ENCODE measurements at places on chromosomes 12 and 14. TPM values are rescaled to one million over a fixed set of nuclear protein-coding genes. Genes with fewer than 3 reads are reported as not detected.

Gene ANG
- total RNA-seq = 14.0 TPM

DNA sequence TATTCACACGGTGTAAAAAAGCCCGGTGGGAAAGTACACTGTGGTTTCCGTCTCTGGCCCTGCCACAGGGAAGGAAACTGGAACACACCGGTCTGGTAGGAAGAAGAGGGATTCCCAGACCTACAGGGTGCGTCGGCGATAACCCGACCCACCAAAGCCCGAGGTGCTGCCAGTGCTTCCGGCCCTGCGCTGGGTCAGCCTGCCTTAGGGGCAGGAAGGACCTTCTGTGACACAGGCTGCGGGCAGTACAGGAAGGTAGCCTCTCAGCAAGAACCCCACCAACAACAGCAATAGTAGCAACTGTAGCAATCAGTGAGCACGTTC is 169.5 kb upstream of the FKBP4 start:
- H3K27me3 ChIP-seq = peaks cover 5% of the 10 kb centered on the region
- H3K4me3 ChIP-seq = no peak overlapping the region
- DNase-seq = no peak
- H3K27ac ChIP-seq = no peak overlapping the region
- no peaks in the 10 kb centered on the region for H3K36me3 ChIP-seq

GRCh38 chr14:58166005-58166983 is 14.3 kb upstream of the ARMH4 start:
- no peaks in the 10 kb centered on the region for H3K27me3 ChIP-seq
- H3K4me1 ChIP-seq = no peaks in the 10 kb centered on the region
- H3K27ac ChIP-seq = no peak overlapping the region
- peak; percentile 83 for DNase-seq
- H3K36me3 ChIP-seq = no peaks in the 10 kb centered on the region
- no peak overlapping the region for H3K4me3 ChIP-seq

- no peak overlapping the region for H3K4me3 ChIP-seq
- no peaks in the 10 kb centered on the region for H3K27me3 ChIP-seq
- peak; percentile 36 for DNase-seq
Measured at GRCh38 chr12:264269-264668, 1.6 kb upstream of the SLC6A13 start.

- H3K4me1 ChIP-seq = no peaks in the 10 kb centered on the region
- no peak overlapping the region for H3K27ac ChIP-seq
- no peaks in the 10 kb centered on the region for H3K36me3 ChIP-seq
- no peak overlapping the region for H3K4me3 ChIP-seq
- peaks cover 4% of the 10 kb centered on the region for H3K27me3 ChIP-seq
Measured at GRCh38 chr14:98847521-98848468, 424.2 kb downstream of the BCL11B start.

Measured in lung (tissue), 17 donors.